ENCODE measurements at places on chromosomes 1 and 21.

- DNase-seq = no peak
These were observed 20.1 kb downstream of the CASZ1 start for GRCh38 chr1:10776190-10776905.

DNA sequence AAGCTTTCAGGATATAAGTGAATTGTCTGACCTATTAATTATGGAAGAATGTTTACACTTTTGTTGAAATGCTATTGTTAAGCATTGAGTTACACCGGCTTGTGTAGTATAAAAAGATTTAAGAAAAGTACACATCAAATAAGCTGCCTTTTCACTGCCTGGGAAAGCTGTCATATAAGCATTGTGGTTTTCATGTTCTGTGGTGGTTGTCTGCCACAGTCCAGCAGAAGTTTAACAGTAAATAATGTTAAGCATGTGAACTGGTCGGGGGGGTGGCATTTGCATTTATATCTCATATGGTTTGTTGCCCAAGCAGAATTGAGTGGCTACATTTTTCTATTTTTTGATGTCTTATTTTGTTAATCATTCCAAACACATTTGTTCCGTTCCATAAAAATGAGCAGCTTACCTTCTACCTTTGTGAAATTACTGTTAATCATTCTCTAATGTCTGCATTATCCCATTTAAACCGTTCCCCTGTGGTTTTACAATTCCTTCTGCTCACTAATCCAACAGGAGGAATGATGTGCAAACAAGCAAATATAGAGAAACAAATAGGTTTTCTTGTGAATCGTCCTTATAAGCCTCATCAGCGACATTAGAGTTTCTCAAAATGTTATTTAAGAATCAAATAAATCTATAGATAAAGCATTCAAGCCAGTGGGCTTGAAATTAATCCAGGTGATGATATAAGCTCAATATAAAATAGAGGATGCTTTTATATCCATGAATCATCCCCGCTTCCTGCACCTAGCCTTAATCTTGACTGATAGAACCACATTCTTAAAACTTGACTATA, 160.8 kb upstream of the SAMSN1 start:
- no peak for DNase-seq

- peak; percentile 64 for DNase-seq
These were observed 24.8 kb downstream of the S100A6 start for GRCh38 chr1:153510984-153511410.

DNA sequence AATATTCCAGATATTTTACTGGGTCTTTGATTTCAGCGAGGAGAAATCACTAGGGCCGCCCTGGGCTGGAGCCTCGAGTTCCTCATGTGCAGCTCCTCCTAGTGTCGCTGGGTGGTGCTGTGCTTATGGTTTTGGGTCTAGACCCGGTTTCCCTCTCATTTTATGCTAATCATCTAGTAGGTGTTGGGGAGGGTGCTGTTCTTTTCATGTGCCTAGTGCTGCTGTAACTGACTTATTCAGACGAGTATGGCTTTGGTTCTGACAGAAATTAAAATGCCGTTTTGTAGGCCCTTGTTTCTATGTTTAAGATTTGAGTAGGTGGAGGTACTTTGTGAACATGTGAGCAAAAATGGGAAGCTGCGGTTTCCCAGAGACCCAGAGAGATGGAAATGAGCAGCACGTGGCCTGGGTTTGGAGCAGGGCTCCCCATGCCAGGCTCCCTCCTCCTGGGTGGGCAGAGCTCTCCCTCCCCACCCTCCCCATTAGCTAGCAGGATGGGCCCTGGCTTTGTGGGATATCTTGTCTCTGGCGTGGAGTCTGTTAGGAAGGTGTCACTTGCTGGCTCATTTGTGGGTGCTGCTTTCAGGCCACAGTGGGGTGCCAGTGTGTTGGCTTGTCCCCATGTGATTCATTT, 74.0 kb upstream of the GPR88 start:
- peak; percentile 22 for DNase-seq

DNA sequence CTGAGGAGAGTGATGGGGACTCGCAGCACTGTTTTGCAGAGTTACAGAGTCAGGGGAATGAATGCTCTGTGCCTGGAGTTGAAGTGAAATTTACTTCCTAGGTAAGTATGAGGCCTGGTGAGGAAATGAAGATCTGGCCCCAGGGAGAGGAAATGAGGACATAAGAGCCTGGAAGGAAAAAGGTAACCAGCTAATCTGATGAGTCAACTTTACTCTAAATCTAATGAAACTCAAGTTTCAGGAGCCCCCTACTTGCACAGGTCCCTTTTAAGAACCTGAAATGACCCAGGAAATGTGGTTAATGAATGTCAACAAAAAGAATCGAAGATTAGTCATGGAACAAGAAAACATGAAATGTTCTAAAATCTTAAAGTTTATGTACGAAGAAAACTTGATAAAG, 599.0 kb downstream of the AGBL4 start:
- DNase-seq = no peak

- no peak for DNase-seq
These were observed 10.0 kb upstream of the TBX15 start for GRCh38 chr1:118998171-118998570.

DNA sequence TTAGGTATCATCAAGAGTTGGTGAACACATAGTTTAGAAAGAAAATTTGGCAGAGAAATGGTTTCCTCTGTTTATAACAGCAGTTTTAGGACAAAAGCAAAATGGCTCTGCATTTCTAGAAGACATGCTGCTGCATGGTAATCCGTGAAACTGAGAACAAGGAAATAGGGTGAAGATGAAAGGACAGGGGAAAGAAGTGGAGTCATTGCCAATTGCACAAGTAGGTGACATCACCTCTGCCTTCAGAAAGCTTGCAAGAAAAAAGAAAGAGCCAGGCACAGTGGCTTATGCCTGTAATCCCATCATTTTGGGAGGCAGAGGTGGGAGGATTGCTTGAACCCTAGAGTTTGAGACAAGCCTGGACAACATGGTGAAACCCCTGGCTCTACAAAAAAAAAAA, 217.6 kb downstream of the LMX1A start:
- no peak for DNase-seq

DNA sequence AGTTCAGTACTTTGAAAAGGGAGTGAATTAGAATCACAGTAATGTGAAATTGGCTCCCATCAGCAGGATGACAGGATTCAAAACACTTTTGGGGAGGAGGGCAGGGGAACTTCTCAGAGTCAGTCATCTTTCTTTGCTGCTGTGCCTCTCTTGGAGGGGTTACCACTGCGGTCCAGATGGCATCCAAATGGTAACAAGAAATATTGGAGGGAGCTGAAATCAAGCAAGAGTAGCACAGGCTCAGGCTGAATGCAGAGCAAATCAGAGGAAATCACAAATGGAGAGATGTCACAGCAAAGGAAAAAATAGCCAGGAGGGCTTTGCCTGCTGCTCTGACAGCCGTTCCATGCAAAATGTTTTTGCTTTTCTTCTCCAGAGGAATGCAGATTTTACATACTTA, 75.0 kb upstream of the C8B start:
- no peak for DNase-seq

- no peak for DNase-seq
These were observed 2.0 kb downstream of the GLUL start for GRCh38 chr1:182389619-182390047.

DNA sequence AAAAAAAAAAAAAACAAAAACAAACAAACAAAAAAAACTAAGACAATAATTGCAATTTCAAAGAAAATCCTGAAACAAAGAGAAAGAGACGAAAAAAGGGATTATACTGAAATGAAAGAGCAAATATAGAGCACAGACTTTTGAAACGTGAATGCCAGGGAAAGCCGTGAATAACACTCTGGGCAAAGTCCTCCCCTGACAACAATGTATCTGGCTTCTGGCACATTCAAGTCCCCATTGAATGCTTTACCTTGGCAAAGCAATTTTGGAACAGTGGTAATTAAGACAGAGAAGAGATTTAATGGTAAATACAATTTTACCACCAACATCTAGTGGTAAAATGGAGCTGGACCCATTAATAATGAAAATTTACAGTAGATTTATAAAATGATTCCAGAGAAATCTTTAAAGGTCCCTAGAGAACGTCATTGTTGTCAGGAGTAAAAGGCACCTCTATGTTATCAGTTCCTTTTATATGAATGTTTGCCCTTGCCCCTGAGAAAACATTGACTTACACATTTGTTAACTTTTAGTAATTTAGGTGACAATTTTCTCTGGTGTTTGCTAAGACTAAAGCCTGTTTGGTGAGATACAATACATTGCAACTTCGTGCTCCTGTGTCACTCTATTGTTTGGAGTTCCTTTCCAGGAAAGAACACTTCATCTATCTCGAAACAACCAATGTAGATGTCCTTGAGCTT, 89.7 kb downstream of the GREM2 start:
- no peak for DNase-seq

- no peak for DNase-seq
These were observed 9.3 kb downstream of the SPATA45 start for GRCh38 chr1:212838145-212838544.

DNA sequence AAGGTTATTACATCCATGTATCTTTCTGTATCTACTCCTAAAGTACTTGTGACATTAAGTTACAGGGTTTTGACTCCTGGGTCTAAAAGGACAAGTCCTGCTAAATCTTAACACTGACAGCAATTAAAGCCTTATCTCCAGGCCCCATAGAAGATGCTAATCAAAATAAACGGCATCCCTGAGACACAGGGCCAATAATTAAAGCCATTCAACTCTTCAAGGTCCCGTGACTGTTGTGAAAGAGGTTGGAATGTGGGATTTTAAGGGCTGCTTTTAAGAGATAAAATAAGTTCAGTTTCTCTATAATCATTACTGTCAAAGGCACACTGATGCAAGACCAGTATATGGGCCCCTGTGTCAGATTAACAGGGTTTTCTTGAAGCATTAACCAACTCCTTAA, 8.3 kb downstream of the DNAI4 start:
- DNase-seq = no peak

DNA sequence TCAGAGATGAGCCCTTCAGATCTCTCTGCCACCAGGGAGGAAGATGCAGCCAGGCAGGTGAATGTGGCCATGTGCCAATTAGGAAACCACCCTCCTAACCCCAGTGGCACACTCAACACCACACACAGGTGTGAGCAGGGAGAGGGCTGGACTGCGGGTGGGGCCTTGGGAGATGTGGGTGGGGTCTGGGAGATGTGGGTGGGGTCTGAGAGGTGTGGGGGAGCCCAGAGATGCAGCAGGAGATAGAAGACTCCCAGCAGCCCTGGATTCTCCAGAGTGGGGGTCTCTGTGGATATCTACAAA, 43.2 kb upstream of the COL6A1 start:
- no peak for DNase-seq

- DNase-seq = no peak
These were observed 38.8 kb downstream of the ERI3 start for GRCh38 chr1:44316231-44316759.

DNA sequence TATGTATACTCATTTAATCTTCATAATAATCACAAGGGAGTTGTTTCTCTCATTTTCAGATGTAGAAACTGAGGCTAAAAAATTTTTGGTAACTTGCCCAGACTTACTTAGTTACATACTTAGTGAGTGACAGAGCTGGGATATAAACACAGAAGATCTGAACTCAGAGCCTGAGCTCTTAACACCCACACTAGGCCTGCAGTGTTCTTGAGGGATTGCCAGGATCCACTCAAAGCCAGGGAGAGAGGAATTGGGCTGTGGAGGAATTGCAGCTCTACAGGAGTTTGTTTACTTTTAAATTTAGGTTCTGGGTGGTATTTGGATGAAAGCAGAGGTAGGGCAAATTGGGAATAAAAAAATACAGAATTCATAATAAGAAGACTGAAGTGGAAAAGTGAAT, 515.1 kb upstream of the PLXNA2 start:
- no peak for DNase-seq

GRCh38 chr1:9149151-9149550, 20.2 kb upstream of the GPR157 start:
- no peak for DNase-seq

DNA sequence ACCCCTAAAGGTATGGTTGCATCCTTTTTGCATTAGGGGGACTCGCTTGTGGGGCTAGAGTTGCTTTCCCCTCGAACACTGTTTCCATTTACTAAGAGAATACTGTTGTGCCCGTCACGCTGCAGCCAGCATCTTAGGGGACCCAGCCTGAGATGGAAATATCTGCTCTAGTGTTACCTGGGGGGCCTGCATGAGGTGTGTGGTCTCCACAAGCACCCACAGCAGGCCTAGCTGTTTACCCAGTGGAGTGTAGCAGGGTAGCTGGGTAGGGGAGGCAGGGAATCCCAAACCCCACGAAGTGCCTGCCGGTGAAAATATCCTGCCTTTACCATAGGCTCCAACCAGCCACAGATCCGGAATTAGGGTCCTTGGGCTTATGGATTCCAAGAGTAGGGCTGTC, 303.6 kb downstream of the PTPRU start:
- no peak for DNase-seq

DNA sequence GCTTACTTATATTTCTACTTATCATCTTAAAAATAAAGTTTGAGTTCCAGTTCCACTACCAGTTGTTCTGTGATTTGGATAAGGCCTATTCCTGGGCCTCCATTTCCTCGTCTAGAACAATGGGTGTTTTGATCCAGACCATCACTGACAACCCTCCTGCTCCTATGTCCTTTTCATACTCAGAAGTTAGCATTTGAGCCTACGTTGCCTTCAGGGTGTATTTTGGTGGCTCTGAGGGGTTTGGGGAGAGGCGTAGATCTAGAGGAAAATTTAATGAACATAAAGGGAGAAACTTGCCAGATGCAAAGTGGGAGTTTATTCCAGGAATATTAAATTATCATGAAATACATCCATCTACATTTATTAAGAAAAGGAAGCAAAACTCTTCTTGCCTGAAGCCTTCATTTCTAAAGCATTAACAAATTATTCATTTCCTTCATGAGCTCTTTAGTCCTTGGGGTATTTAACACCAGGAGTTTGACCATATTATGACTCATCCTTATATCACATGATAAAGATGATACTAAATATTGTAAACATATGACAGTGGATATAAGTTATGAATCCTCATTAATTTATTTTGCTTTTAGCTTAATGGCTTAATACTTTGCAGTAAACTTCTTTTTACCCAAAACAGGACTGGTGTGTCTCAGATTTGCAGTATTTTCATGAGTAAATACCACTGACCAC, 47.2 kb upstream of the SYT14 start:
- DNase-seq = no peak

DNA sequence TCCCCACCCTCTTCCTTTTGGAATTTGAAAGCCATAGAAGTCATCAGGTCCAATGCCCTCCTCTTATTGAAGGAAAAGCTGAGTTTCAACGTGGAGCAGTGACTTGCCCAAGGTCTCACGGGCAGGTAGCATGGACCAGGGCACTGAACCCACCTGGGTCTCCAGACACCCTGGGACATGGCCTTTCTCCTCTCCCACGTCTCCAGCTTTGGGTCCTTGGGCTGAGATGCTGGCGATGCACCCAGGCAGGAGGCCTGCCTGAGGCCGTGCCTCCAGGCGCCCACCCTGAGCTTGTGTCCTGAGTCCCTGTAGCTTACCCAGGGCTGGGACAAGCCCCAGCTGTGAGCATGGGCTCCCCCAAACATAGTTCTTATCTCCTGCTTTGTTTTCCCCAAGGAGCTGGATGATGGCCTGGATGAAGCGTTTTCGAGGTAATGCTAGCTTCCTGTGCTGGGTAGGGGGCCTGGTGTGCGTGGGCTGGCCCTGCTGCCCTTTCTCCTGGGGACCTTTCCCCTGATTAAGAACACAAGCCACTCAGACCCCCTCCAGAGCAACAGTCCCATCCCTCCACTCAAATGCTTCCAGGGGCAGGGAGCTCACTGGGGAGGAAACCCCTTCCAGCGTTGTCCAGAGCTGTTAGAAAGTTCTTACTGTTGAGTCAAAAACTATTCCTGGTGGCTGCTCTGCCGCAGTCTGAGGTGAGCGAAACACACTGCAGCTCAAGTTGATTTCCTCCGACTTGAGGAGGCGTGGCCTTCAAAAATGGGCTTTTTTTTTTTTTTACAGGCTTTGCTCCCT, 21.6 kb downstream of the LDLRAP1 start:
- DNase-seq = no peak

- no peak for DNase-seq
These were observed 46.7 kb downstream of the SYF2 start for GRCh38 chr1:25185409-25186160.
